ENCODE measurements at places on chromosomes 16 and 17.

GRCh38 chr16:25012525-25012991 lies 2.6 kb downstream of the ARHGAP17 start:
- DNase-seq = no peak

DNA sequence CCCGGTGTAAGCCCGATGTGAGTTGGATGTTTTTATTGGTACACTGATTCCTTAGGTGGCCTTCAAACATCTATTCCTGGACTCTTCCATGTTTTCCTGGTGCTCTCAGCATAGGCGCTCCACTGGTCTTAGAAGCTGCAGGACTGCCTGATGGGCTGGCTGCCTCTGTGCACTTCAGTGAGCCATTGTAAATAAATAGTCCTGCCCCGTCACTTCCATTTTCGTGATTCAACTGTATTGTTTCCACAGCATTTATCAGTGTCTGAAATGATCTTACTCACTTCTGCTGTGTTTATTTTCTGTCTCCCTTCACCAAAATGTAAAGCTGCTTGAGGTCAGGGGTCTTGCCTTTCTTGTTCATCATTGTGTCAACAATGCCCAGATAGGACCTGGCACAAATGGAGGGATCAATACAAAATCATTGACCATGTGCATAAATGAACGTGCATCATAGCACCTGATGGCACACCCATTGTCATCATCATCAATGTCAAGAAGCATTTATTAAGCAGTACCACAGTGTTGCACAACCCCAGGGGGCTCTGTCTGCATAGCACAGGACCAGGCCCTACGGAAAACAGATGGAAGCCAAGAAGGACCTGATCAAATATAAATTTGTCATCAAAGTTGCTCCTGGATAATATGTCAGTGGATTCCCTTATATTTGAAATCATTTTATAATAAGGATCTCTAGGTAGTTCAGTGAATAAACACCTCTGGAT lies 66.6 kb upstream of the CPHXL start:
- no peak for DNase-seq

DNA sequence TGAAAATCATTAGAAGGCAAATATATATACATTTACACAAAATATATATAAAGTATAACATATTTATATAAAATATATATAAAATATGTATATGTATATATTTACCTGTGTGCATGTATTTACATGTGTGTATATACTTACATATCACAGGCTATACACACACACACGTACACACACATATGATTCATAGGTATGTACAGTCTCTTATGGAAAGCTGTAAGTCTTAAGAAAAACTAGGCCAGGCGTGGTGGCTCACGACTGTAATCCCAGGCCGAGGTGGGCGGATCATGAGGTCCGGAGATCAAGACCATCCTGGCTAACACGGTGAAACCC lies 14.7 kb downstream of the TOM1L2 start:
- no peak for DNase-seq

DNA sequence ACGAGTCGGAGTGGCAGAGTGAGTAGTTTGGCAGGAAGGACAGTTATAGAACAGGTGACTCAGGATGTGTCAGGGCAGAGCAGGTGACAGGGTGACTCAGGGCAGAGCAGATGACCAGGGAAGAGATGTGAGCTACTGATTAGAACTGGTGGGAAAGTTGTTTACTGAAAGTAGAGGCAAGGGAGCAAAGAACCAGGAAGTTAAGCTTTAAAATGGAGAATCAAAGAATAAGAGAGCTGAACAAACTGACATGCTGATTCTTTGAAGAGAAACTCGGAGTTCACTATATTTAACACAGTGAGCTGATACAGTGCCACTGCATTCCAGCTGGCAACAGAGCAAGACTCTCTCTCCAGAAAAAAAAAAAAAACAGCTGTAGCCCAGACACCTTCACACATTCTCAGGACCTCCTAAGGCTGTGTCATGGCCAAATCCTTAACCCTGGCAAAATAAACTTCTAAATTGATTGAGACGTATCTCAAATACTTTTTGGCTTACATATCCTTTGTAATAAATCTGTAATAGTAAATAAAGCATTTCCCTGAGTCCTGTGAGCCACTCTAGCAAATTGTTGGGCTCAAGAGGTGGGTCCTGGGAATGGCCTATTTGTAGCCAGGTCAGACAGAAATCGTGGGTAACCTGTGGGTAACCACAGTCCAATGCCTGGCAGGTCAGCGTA lies 12.3 kb upstream of the UBE2I start:
- DNase-seq = peak; percentile 88

DNA sequence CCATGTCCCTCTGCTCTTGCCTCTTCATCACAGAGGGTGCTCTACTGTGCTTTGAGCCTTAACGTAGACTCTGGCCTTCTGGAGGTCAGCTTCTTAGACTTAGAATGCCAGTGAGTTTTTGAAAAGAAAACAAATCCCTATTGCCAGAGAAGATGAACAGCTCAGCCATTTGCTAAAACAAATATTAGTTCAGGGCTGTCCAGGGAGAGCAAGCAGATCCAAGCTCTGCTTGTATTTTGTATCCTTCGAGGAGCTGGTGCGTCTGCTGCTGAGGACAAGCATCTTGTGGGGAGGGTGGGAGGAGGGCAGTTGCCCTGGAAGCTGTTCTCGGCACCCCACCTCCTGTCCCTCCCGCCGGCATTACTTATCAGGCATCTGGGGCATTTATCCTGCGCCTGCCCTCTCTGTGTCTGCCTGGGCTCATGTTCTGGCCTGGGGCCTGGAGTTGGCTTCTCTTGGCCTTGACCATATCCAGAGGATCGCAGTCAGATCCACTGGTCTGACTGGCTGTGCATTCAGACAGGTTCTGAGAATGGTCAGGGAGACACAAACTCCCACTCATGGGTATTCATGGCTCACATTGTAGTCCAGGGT lies 173.1 kb upstream of the NLRP1 start:
- no peak for DNase-seq

DNA sequence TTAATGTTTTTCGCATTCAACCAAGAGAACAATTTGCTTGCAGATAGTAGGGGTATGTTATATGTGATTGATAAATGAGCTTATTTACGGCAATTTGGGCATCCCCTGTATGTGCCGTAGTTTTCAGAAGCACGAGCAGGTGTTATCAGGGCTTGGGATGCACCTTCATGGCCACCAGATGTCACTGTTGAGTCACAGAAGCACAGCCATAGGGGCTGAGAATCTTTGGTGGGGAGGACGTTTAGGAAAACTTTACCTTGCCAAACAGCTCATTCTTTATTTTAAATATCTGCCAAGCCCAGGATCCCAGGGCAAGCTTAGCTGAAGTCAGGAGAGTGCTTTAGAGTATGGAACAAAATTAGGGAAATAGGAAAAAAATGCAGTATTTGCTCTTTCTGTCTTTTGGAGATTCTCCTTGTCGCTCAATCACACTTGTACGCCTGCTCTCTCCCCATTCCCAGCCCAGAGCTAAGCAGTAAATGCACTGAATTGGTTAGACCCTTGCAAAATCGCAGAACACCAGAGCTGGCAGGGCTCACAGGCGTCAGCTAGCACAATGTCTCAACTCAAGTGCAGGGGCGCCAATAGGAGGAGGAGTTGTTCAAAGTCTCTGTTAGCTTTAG lies 93.6 kb upstream of the MPHOSPH6 start:
- peak; percentile 1 for DNase-seq

DNA sequence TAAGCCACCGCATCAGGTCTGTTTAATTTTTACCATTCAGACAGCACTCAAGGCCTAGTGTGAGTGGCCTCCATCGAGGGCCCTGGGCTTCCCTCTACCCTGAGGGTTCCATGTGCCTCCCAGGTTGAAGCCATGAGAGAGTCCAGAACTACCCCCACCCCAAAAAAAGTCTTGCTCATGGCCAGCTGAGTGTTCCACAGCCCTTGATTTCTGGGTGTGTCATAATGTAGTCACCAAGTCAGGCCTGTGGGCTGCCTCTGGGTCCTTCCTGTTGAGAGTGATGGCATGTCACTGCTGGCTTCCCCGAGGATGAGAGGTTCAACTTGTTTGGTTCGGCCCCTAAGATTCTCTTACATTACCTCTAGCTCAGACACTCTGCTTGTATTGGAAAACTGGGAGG lies 100.6 kb downstream of the PITPNC1 start:
- DNase-seq = no peak

DNA sequence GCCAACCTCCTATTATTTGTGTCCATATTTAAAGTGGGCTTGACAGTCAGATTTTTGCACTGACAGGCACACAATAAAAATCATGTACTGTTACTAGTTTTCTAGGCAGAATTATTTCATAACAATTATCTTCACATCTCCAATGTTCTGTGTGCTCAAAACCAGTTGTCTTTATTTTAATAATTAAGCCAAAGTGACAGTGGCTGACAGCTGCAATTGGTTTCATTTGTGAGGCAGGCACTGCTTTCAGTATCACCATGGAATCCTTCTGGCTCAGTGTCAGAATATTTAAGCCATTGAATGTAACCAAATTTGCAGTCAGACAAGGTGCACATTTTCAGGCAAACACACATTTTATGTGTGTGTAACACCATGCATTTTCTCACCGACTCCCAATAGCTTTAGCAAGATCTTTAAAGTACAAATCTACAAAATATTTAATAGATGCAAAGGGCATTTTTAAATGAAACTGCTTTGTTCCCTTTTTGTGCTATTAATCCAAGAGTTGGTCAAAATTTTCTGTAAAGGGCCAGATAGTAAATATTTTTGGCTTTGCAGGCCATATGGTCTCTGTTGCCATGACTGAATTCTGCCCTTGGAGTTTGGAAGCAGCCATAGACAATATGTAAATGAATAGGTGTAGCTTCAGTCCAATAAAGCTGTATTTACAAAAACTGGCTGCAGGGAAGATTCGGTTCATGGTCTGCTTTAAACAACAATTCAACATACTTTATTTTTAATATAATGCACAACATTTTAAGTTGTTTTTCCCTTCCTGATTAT lies 486.0 kb downstream of the KCNJ2 start:
- no peak for DNase-seq

- no peak for DNase-seq
Observed at GRCh38 chr16:85566561-85567100, 46.5 kb upstream of the GSE1 start.

- no peak for DNase-seq
Observed at GRCh38 chr17:8755590-8756255, 2.6 kb downstream of the SPDYE4 start.

DNA sequence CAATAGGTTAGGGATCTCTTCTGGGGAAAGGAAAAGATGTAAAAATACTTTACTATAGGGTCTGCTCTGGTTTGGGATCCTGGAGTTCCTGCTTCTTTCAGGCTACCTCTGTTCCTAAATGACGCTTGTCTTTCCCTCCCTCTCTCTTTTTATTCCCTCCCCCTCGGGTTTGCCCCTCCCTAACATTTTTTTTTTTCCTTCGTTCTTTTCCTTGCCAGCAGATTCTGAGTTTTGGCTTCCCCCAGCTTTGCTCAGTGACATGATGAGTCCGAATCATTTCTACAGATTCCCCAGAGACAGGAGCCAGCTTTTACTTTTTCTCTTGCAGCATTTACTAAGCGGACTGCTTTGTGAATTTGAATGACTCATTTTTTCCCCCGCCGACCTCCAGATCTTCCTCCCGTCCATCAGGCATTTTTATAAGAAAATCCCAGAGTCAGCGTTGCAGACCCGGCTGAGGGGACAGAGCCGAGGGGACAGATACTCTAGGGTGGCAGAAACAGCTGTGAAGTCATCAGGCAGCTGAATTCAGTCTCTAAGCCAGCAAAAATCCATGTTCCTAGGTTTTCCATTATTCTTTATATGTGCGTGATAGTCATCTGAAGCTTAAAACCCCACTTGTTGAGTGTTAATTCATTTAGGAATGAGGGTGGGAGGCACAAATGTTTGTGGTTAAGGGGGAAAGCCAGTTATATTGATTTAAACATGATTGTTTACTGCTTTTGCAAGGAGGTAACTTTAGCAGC lies at the start of gene TMEM100:
Gene TMEM100 (minus strand): TSS at position 123 of the 746 bp plus-strand sequence. CDS start 1,794 bp downstream, outside the sequence.
- no peak for DNase-seq

Data from bone marrow (tissue), 2 donors.